ENCODE measurements at places on chromosomes 5 and 9.

DNA sequence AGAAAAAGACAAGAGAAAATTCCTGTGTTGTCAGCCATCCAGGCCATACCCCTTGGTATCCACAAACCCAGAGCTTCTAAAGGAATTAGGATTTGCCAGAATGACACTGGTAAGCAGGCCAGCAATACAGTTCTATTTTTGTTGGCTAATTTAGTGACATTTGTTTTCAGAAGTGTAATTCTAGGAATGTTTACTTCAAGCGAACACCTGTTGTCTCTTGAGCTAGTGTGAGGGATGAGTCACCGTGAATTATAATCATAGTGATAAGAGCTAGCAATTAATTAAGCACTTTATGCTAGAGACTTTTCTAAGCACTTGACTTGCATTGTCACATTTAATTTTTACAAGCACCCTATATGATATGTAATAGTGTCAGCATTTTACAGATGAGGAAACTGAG, 99.2 kb downstream of the PRKACG start:
- DNase-seq, result no peak

GRCh38 chr5:32071351-32071944, 102.7 kb downstream of the GOLPH3 start:
- no peak for DNase-seq

- DNase-seq, result no peak
Observed at GRCh38 chr5:59328709-59329296, 564.7 kb downstream of the PDE4D start.

- DNase-seq, result no peak
Observed at GRCh38 chr9:90838098-90838497, 36.5 kb downstream of the SYK start.

DNA sequence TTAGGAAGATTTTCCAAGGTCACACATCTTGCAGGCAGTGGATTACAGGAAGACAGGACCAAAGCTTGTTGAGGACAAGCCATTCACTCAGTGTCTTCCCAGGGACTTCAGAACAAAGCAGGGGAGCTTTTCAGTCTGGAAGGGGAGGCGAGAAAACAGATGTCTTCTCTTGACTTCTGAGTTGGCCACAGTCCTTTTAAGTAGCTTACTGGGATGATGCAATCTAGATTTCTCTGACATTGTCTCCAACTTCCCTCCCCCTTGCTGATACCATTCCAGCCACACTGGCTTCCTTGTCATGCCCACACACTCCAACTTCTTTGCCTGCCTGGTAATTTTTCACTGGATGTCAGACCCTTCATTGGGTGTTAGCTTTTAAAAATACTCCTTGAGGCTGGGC, 174.2 kb upstream of the TBC1D2 start:
- no peak for DNase-seq
